ENCODE measurements at places on chromosomes 3 and 15.

- no peak for DNase-seq
Measured at GRCh38 chr3:80010021-80010571, 242.3 kb upstream of the ROBO1 start.

DNA sequence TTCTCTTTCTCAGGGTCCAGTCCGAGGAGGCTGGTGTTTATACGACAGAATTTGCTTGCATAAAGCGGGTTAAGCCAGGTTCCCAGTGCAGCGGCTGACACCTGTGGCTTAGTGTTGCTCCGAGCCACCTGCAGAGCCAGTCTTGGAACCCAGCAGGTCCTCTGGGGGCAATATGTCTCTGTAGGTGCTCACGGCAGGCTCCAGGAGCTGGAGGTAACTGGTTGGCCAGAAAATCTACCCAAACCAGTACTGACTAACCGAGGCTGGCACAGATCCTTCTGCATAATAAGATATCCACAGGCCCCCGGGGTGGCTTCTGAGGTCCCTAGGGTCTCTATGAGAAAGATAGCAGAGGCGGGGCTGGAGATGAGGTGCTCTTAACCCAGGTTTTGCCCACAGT lies 3.2 kb downstream of the MGLL start:
- no peak for DNase-seq

- DNase-seq, result no peak
Measured at GRCh38 chr3:181930105-181930504, 218.4 kb downstream of the SOX2 start.

DNA sequence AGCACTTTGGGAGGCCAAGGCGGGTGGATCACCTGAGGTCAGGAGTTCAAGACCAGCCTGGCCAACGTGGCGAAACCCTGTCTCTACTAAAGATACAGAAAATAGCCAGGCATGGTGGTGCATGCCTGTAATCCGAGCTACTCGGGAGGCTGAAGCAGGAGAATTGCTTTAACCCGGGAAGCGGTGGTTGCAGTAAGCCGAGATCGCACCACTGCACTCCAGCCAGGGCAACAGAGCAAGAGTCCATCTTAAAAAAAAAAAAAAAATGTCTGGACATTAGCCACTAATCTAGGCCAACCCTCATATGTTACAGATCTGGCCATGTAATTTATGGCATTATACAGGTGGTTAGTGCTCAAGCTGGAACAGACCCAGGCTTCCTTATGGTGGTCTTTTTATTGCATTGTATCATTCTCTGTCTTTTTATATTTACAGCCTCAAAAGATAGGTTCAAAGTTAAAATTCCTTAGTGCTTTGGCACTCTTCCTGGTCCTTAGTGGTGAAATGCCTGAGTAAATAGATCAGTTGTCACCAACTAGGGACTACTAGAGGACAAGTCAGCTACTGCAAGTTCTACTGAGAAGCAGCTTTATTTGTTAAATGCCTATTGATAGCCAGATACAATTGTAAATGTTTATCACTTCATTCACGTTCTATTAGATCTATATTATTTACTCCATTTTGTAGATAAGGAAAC lies 16.0 kb downstream of the STARD9 start:
- DNase-seq, result no peak

DNA sequence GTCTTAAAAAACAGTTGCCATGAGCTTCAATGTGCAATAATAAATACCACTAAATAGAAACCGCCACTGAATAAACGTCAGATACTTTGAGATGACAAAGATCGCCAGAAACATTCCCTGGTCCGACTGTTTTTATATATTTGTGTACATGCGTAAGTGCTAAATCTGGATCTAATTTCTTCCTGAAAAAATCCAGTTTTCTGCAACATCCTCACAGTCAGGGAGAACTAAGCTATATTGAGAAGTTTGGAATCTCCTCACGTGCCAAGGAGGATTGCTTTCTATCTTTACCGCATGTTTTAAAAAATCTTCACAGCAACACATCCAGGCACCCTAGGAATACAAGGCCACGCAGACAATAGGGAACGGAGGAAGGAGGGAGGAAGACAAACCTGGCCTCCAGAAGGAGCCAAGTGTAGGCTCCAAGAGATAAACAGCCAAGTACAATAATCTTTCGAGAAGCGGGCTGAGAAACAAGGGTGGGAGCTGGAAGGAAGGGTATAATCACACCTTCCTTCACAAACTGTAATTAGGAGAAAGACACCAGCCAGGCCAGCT lies 5.7 kb downstream of the VGLL4 start:
- DNase-seq, result no peak

- DNase-seq, result no peak
Measured at GRCh38 chr15:69916169-69916785, 181.4 kb downstream of the TLE3 start.

- no peak for DNase-seq
Measured at GRCh38 chr3:143677430-143677829, 170.8 kb downstream of the SLC9A9 start.

GRCh38 chr3:31240466-31240865 lies 292.3 kb upstream of the STT3B start:
- DNase-seq, result no peak

DNA sequence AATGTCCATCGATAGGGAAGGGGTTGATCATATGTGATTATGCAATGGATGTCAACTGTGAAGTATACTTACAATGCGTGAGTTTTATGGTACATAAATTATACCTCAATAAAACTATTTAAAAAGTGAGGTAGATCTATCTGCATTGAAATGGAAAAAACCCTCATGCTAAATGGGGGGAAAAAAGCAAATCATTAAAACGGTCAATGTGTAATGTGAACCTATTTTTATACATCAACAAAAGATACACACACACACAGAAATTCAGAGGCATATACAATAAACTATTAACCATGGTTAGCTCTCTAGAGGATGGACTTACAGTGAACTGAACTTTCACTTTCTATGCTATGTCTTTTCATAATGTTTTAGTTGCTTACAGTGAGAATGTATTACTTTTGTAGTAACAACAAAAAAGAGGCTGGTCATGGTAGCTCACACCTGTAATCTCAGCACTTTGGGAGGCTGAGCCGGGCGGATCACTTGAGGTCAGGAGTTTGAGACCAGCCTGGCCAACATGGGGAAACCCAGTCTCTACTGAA lies 23.1 kb downstream of the STIMATE start:
- DNase-seq, result no peak

- DNase-seq, result no peak
Measured at GRCh38 chr15:45523166-45523460, 558 bp upstream of the SLC30A4 start.

GRCh38 chr3:112394003-112394640 lies 61.2 kb downstream of the CD200 start:
- DNase-seq, result no peak

Measured in vagina (tissue), 2 donors.